ENCODE measurements at places on chromosomes 1 and 21.
A peak's percentile ranks its signal among the peaks of the same experiment; 100 is the strongest.

DNA sequence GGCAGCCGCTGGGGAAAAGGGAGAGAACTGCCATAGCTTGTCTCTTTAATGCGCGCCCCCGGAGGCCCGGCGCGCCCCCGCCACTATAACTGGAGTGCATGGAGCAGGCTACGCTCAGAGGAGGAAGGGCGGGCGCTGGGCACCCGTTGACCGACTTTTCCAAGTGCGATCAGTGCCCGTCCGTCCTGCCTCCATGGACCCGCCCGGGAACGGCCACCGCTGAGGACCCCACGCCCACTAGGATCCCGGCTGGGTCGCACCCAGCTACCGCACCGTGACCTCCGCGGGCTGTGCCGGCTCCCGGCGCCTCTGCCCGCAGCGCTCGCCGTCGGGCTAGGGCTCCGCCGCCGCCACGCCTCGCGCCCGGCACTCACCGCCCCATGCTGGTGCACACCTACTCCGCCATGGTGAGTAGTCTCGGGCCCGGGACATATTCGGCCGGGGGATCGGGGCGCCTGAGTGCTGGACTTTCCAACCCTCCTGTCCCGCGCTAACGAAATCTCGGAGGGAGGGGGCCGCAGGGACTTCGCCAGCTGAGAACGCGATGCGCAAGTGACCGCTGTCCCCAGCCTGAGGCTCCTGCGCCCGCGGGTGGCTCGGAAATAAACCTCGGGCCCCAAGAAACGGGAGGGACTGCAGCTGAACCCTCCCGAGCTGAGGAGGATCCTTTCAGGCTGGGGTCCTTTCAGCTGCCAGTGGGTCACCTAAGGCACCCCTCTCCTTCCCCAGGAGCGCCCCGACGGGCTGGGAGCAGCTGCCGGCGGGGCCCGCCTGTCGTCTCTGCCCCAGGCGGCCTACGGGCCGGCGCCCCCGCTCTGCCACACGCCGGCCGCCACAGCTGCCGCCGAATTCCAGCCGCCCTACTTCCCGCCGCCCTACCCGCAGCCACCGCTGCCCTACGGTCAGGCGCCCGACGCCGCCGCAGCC is at the start of gene TFAP2E:
Gene TFAP2E (plus strand): TSS at position 117 of the 927 bp plus-strand sequence. CDS start 264 bp downstream, at position 381.
- DNase-seq: peak; percentile 59

DNA sequence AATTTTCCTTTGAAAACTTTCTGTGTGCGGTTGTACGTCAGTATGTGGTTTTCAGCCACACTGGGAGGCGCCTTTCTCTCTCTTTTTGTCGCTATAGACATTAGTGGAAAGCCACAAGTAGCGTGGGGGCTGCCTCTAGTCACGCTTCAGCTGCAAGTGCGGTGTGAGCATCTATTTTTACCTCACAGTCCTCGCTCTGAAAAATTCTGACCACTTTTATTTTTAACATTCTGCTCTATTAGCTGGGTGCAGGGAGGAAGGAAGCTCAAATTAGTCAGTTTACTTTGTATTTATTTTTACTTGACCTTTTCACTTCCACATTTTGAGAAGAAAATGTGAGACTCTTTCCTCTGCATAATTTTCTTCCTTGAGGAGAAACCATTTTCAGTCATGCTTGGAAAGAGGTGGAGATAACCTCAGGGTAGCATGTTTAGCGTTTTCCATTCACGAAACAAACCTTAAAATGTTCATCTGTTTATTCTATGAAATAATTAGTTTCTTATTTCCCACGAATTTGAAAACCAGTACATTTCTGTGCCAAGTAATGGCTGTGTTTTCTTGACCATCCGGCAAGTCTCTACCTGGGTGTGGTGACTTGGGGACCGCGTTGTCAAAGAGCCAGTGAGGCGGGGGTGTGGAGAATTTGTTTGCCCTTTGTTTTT is 35.6 kb downstream of the ADARB1 start:
- no peak for DNase-seq

GRCh38 chr1:11761988-11762406 is at the start of gene C1orf167:
Gene C1orf167, plus strand, starts transcription at chr1:11762193. Its CDS starts 2,208 bp downstream, at chr1:11764401.
- peak; percentile 32 for DNase-seq

DNA sequence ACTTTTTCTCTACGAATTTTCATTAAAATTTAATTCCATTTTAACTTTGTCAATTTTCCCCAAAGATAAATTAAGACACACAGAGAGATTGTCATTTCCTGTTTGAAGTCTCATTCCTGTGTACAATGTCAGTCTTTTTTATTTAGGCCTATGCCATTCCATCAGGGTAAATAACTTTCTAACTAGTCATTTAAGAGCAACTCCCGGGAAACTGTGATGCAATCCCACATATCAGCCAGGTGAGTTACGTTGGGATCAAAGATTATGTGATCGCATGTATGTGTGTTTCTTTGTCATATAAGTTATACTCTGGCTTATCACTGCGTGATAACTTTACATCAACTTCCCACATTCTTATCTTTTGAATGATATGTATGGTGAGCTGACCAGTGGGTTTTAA is 86.1 kb upstream of the S1PR1 start:
- peak; percentile 91 for DNase-seq

GRCh38 chr1:95380909-95381308 is 146.9 kb downstream of the RWDD3 start:
- DNase-seq: no peak

DNA sequence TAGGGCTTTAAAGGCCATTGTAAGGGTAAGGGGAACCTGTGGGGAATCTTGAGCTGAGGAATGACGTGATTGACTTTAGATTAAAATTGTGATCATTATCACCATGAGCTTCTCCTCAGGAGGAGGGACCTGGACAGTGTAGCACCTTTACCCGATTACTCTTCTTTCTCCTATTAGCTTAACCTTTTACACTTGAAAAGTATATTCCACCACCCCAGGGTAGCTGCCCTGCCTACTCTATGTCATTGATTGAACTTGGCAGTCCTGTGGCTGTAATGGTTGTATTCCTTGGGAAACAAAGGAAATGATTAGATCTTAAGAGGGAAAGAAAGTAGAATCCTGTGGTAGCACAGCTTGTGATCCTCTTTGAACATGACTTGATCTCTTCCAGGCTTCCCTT is 47.7 kb downstream of the CACHD1 start:
- DNase-seq: no peak

DNA sequence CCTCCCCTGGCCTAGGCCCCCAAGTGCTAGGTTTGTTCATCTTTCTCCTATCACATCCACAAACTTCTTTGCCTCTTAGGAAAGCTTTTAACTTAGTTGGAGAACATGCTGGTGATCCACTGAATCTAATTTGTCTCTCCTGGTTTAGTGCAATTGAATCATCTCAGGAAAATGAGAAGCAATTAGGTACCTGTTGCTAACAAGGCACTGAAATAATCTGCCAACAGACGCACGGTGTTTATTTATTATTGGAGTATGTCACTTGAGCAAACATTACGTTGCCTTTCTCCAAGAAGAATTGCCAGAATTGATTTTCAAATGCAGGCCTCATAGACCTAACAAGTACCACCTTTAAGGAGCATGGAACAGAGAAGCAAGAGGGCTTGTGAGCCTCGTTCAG is 309.4 kb downstream of the NFIA start:
- no peak for DNase-seq

GRCh38 chr1:202249846-202250245 is 56.2 kb downstream of the LGR6 start:
- DNase-seq: no peak

DNA sequence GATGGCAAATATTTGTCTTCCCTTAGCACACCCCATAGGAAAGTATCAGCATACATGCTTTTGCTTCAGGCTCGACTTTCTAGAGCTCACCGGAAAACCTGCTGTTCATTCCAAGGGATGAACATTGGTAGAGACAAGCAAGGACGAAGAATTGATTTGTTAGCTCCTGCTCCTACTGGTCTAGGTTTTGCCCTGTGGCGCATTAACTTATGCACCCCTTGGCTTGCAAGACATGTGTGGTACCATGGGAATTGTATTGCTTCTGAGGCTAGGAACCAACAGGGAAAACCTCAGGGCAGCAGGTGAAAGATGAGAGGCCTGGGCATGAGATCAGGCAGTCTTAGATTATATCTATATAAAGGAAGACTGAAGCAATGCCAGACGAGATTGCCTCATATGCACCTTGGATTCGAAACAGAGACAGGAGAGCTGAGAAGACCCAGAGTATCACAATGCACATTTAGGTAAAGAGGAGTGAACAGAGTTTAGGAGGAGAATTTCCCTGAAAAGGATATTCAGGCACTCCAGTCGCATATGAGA is 771.2 kb upstream of the B3GALT2 start:
- DNase-seq: peak; percentile 8

GRCh38 chr1:240497908-240498307 is 114.0 kb downstream of the GREM2 start:
- no peak for DNase-seq

DNA sequence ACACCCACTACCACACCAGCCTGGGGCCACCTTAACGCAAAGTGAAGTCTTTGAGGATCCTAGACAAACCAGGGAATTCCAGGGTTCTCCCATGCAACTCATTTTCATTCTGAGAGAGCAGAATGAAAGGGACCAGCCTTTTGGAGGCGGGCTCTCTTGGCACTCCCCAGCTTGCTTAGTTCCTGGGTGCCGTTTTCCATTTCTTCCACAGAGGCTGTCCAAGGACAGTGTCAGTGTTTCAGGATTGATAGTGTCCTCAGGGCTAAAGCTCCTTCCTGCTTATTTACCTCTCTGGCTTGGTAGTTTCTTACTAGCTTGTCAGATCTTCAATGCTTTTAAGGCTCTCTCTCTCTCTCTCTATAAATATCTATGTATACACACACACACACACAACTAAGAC is 30.1 kb upstream of the GNG4 start:
- no peak for DNase-seq

- DNase-seq: no peak
Measured at GRCh38 chr1:220533504-220534109, 5.7 kb downstream of the MARK1 start.

- peak; percentile 47 for DNase-seq
Measured at GRCh38 chr1:217089361-217090014, 366.3 kb upstream of the ESRRG start.

Data from epithelial cell of esophagus (primary cell).